ENCODE measurements at places on chromosomes 13 and 19.

DNA sequence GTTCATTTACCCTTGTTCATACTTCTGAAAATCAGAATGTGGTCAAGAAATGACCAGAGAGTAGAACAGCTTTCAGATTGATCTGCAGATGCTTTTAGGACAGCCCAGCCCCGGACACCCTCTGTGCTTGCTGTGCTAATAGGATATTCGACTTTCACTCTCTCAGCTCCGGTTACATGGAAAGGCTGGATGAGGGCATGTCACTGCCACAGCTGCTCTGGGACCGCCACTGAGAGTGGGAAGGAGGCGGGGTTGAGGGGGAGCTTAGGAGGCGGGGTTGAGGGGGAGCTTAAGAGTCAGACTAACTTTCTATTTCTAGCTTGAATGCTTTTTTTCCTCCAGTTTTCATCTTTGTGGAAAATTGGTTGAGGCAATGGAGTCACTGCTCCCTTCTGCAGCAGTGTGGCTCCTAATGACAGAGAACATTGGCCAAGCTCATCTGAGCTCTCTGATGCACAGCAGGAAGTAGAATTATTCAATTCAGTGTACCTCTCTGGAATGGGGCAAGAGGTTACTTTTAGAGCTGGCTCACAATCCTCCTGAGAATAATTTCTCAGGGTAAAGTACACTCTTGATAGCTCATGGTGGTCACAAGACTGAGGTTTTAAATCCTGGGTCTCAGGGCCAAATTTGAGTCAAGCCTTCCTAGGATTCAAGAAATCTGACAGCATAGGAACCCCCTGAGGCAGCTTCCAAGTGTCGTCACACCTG, 74.6 kb upstream of the NPAS1 start:
- H3K27me3 ChIP-seq, result no peaks in the 10 kb centered on the region
- peak overlapping the region; percentile 58 for H3K27ac ChIP-seq
- H3K4me3 ChIP-seq, result no peak overlapping the region
- no peak for DNase-seq
- peaks cover 42% of the 10 kb centered on the region for H3K36me3 ChIP-seq

DNA sequence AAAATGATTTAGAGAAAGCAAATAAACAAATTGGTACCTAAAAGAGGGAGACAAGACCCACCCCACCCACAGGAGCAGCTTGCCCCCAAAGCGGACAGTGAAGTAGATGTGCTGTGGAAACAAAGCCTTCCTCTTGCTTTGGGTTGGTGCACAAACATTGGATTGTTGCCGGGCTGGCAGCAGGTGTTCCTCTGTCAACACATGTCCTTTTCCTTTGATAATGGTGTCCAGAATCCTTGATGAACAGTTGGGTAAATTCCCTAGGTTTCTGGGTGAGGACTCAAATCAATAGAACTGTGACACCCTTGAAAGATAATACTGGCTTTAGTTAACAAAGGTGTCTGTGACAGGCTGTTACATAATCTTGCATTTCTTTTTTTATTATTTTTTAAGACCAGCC, 311.8 kb downstream of the SPRY2 start:
- H3K27ac ChIP-seq, result no peak overlapping the region
- H3K36me3 ChIP-seq, result no peaks in the 10 kb centered on the region
- no peaks in the 10 kb centered on the region for H3K4me1 ChIP-seq
- no peaks in the 10 kb centered on the region for H3K27me3 ChIP-seq

- H3K27ac ChIP-seq, result peak overlapping the region; percentile 76
- H3K4me1 ChIP-seq, result peaks cover 68% of the 10 kb centered on the region
- H3K4me3 ChIP-seq, result peak overlapping the region; percentile 71
- no peaks in the 10 kb centered on the region for H3K27me3 ChIP-seq
These were observed 330.1 kb downstream of the DLEU7 start for GRCh38 chr13:50513300-50513877.

GRCh38 chr13:112857914-112858490, 111.0 kb upstream of the MCF2L start:
- H3K4me3 ChIP-seq, result no peak overlapping the region
- peaks cover 93% of the 10 kb centered on the region for H3K36me3 ChIP-seq
- no peak for DNase-seq
- no peak overlapping the region for H3K27ac ChIP-seq
- H3K4me1 ChIP-seq, result no peaks in the 10 kb centered on the region

DNA sequence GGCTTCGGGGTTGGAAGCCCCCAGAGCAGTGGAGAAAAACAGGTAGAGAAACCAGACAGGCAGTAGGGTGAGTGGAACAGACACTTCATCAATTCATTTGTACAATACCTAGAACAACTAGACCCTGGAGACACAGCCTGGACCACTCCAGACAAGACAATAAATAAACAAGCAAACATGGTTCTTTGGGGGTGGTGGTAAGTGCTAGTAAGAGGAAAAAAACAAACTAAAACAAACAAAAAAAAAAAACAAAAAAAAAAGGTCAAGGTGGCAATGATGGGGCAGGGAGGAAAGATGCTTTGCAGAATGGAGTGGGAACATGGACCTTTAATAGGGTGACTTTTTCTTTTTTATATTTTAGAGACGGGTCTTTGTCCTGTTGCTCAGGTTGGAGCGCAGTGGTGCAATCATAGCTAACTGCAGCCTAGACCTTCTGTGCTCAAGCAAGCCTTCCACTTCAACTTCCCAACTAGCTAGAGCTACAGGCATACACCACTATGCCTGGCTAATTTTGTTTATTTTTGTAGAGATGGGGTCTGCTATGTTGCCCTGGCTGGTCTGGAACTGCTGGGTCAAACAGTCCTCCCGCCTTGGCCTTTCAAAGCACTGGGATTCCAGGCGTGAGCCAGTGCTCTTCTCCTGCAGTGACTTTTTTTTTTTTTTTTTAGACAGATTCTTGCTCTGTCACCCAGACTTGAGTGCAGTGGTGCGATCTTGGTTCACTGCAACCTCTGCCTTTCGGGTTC, 3.1 kb downstream of the JUNB start:
- H3K27me3 ChIP-seq, result no peaks in the 10 kb centered on the region
- H3K4me1 ChIP-seq, result peaks cover 34% of the 10 kb centered on the region
- peaks cover 2% of the 10 kb centered on the region for H3K36me3 ChIP-seq
- peak overlapping the region; percentile 87 for H3K4me3 ChIP-seq
- DNase-seq, result no peak

DNA sequence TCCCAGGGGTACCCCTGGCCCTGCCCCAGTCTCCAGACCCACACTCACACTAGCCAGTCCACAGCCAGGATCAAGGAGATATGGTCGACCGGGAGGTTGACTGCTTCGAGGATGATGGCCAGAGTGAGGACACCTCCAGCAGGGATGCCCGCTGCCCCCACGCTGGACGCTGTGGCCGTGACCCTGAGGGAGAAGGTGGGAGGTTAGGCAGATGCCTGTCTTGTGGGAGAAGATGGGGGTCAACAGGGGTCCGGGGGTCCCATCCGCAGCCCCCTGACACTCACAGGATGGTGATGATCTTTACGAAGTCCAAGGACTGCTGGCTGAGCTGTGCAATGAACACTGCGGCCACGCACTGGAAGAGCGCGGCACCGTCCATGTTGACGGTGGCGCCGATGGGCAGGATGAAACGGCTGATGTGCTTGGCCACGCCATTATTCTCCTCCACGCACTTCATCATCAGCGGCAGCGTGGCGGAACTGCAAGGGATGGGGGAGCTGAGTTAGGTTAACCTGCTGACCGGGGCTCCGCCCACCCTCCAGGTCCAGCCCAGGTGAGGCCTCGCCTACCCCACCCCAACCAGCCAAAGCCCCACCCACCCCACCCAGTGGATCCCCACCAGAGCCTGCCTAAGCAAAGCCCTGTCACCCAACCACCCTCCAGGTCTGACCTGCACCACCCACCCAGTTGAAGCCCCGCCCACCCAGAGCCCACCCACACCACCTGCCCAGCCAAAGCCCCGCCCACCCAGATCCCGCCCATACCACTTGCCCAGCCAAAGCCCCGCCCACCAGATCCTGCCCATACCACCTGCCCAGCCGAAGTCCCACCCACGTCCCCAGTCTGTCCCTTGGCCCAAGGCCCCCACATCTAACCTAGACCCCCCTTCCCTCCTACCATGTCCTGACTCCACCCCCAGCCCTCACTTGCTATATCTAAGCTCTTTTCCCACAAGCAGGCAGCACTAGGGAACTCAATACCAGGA, 11.2 kb downstream of the SLC1A5 start:
- no peak overlapping the region for H3K4me3 ChIP-seq
- peaks cover 34% of the 10 kb centered on the region for H3K36me3 ChIP-seq
- no peak overlapping the region for H3K27ac ChIP-seq
- no peaks in the 10 kb centered on the region for H3K27me3 ChIP-seq

DNA sequence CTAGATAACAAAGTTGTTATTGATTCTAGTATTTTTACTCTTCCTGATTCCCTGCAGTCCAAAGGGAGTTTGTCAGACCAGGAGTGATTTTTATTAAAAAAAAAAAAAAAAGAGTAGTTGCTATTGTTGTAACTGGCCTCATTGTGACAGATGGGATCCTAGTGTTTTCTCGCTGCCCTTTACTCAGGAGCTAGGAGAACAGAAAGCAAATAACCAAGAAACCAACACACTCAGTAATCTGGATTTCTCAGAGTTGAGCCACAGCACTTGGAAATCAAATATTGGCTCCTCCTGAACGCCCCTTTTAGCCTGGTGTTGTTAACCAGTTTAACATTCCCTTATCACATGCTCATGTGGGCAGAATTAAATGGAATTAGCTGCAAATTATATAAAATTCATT, 8.3 kb upstream of the PDX1 start:
- H3K4me3 ChIP-seq, result no peak overlapping the region
- DNase-seq, result no peak
- peaks cover 9% of the 10 kb centered on the region for H3K4me1 ChIP-seq

GRCh38 chr19:15986701-15987100, 37.9 kb downstream of the OR10H4 start:
- H3K36me3 ChIP-seq, result no peaks in the 10 kb centered on the region
- no peak overlapping the region for H3K27ac ChIP-seq
- no peaks in the 10 kb centered on the region for H3K4me1 ChIP-seq
- H3K4me3 ChIP-seq, result no peak overlapping the region

DNA sequence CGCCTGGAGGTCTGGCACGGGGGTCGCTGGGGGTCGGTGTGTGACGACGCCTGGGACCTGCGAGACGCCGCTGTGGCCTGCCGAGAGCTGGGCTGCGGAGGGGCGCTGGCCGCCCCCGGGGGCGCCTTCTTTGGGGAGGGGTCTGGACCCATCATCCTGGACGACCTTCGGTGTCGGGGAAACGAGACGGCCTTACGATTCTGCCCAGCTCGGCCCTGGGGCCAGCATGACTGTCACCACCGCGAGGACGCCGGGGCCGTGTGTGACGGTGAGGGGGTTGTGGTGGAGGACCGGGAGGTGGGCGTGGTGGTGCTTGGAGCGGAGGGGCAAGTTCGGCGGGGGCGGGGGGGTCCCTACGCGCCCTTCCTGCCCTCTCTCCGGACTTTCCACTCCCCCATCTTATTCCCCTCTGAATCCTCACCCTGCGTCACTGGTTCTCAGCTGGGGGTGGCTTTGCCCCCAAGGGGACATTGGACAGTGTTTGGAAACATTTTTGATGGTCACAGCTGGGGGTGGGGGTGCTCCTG, 5.5 kb downstream of the SSC5D start:
- no peak overlapping the region for H3K27ac ChIP-seq
- no peak overlapping the region for H3K4me3 ChIP-seq
- H3K27me3 ChIP-seq, result peaks cover 79% of the 10 kb centered on the region
- no peaks in the 10 kb centered on the region for H3K36me3 ChIP-seq
- peaks cover 1% of the 10 kb centered on the region for H3K4me1 ChIP-seq

- H3K36me3 ChIP-seq, result no peaks in the 10 kb centered on the region
- H3K4me3 ChIP-seq, result no peak overlapping the region
- no peaks in the 10 kb centered on the region for H3K27me3 ChIP-seq
- DNase-seq, result no peak
These were observed 29.4 kb upstream of the STK24 start for GRCh38 chr13:98606296-98606695.

DNA sequence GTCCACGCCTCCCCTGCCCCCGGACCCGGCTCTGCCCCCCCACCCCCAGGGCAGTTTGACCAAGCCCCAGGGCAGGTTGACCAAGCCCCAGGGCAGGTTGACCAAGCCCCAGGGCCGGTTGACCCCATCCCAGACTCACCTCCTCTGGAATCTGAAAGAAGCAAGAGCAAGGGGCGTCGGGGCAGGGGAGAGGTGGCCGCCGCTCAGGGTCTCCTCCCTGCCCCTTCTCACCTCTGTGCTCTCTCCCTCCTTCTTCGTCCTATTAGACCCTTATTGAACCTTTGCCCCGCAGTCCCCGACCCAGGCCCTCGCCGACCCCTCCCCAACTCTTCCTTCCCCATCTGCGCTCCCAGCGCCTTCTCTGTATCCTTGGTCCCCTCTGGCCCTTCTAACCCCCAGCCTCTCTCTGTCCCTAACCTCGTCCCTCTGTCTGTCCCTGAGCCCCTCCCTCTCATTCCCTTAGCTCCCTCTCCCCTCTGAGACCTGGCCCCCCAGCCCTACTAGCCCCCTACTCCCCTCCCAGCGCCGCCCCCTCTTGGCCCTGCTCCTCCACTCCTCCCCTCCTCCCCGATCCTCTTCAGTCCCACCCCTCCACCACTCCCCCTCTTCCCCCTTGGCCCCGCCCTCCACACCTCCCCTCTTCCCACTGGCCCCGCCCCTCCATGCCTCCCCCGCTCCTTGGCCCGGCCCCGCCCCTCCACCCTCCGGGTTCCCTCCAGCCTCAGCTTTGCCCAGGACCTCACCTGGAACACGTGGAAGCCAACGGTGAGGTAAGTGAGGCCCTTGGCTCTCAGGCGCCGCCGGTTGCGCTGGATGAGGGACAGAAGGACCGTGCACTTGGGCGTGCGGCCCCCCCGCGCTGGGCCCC, 7.6 kb downstream of the CAPN12 start:
- peak overlapping the region; percentile 30 for H3K27ac ChIP-seq
- no peak for DNase-seq
- H3K4me1 ChIP-seq, result peaks cover 51% of the 10 kb centered on the region
- peak overlapping the region; percentile 63 for H3K4me3 ChIP-seq

- no peaks in the 10 kb centered on the region for H3K4me1 ChIP-seq
- H3K36me3 ChIP-seq, result no peaks in the 10 kb centered on the region
- no peaks in the 10 kb centered on the region for H3K27me3 ChIP-seq
- no peak overlapping the region for H3K27ac ChIP-seq
- no peak for DNase-seq
These were observed 350.7 kb downstream of the LMO7 start for GRCh38 chr13:75986818-75987217.

GRCh38 chr13:64088491-64088890, 2672.8 kb upstream of the PCDH20 start:
- no peak for DNase-seq
- no peaks in the 10 kb centered on the region for H3K27me3 ChIP-seq
- no peaks in the 10 kb centered on the region for H3K36me3 ChIP-seq
- H3K4me1 ChIP-seq, result no peaks in the 10 kb centered on the region
- no peak overlapping the region for H3K27ac ChIP-seq

DNA sequence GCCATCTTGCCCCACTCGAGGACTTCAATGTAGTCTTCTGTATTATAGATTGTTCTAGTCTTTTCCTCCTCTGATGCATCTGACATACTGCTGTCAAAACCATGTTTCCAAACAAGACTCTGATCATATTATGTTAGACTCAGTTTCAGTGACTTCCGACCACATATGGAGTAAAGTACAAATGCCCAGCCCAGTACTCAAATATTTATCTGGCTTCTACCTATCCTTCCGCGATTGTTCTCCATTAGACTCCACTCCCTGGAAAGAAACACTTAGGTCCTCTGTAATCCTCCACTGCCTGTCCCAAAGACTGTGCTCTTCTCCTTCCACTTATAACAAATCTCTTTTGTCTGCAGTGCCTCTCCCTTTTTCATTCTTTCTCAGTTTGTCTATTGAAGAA, 439.5 kb downstream of the EFNB2 start:
- DNase-seq, result no peak
- no peaks in the 10 kb centered on the region for H3K27me3 ChIP-seq
- no peak overlapping the region for H3K4me3 ChIP-seq
- H3K36me3 ChIP-seq, result no peaks in the 10 kb centered on the region
- no peak overlapping the region for H3K27ac ChIP-seq

- H3K27me3 ChIP-seq, result no peaks in the 10 kb centered on the region
- H3K4me3 ChIP-seq, result no peak overlapping the region
- no peaks in the 10 kb centered on the region for H3K4me1 ChIP-seq
- peaks cover 33% of the 10 kb centered on the region for H3K36me3 ChIP-seq
These were observed 16.3 kb downstream of the METTL21C start for GRCh38 chr13:102678339-102679107.

Data from HepG2 (cell line).